ENCODE measurements at places on chromosomes 5 and 9. TPM values are rescaled to one million over a fixed set of nuclear protein-coding genes. Genes with fewer than 3 reads are reported as not detected.

Gene RASEF
- 1.2 TPM for total RNA-seq

Gene FNIP1
- 97.8 TPM for total RNA-seq

- no peak for DNase-seq
- H3K36me3 ChIP-seq = no peaks in the 10 kb centered on the region
- H3K27ac ChIP-seq = no peak overlapping the region
- H3K4me3 ChIP-seq = no peak overlapping the region
These were observed 373.4 kb upstream of the CTNND2 start for GRCh38 chr5:12277504-12278192.

GRCh38 chr5:175096469-175097165 lies 347.4 kb downstream of the DRD1 start:
- H3K27me3 ChIP-seq = no peaks in the 10 kb centered on the region
- no peak overlapping the region for H3K27ac ChIP-seq
- no peaks in the 10 kb centered on the region for H3K4me1 ChIP-seq
- H3K36me3 ChIP-seq = no peaks in the 10 kb centered on the region

GRCh38 chr5:1111727-1112289 lies at the start of gene SLC12A7:
SLC12A7 (minus strand) TSS chr5:1112063; CDS start chr5:1111991, 72 bp downstream.
- H3K36me3 ChIP-seq = no peaks in the 10 kb centered on the region
- H3K4me3 ChIP-seq = peak within 1 kb of the TSS; percentile 71
- H3K4me1 ChIP-seq = no peaks in the 10 kb centered on the region
- peak within 1 kb of the TSS; percentile 38 for H3K27ac ChIP-seq

DNA sequence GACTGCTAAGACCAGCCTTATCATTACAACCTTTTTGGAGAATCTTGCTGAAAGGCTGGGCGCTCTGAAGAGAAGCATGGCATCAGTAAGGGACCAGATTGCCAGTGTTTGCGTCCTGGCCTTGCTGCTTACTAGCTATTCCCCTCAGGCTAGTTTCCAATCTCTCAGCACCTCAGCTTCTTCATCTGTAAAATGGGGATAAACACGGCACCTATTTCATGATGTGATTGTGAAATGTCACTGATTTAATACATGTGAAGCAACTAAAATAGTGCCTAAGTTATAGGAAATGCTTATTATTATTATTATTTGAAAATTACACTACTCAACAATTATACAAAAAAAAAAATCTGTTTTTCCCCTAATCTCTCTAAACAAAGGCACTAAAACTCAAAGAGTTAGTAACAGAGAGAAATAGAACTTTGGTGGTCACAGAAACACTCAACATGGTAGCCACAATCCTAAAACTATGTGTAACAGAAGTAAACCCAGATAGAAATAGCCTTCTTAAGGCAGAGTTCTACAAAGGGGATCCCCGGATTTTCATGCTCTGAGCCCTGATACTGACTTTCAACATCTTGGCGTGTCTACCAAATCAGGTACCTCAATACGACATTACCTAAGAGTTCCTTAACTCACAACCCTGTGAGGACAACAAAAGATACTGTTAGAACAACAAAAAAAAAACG lies 62.0 kb downstream of the ENC1 start:
- no peak overlapping the region for H3K4me3 ChIP-seq
- H3K4me1 ChIP-seq = peaks cover 17% of the 10 kb centered on the region
- H3K36me3 ChIP-seq = no peaks in the 10 kb centered on the region
- no peak for DNase-seq
- H3K27me3 ChIP-seq = no peaks in the 10 kb centered on the region
- H3K27ac ChIP-seq = no peak overlapping the region

GRCh38 chr5:146653560-146653959 lies 137.6 kb upstream of the GPR151 start:
- H3K36me3 ChIP-seq = no peaks in the 10 kb centered on the region
- no peaks in the 10 kb centered on the region for H3K4me1 ChIP-seq
- H3K27ac ChIP-seq = no peak overlapping the region
- H3K4me3 ChIP-seq = no peak overlapping the region
- no peaks in the 10 kb centered on the region for H3K27me3 ChIP-seq

- no peak for DNase-seq
- H3K4me3 ChIP-seq = no peak overlapping the region
- H3K36me3 ChIP-seq = no peaks in the 10 kb centered on the region
- H3K4me1 ChIP-seq = peaks cover 20% of the 10 kb centered on the region
- no peak overlapping the region for H3K27ac ChIP-seq
These were observed 7.9 kb downstream of the C9orf50 start for GRCh38 chr9:129612815-129613519.

- H3K4me3 ChIP-seq = no peak overlapping the region
- no peaks in the 10 kb centered on the region for H3K27me3 ChIP-seq
These were observed 137.6 kb downstream of the CACNA1B start for GRCh38 chr9:138015021-138015829.

Measured in fibroblast of lung (primary cell).